ENCODE measurements at places on chromosomes 3 and 15.
A peak's percentile ranks its signal among the peaks of the same experiment; 100 is the strongest.

- no peak for DNase-seq
Observed at GRCh38 chr15:35023804-35024203, 35.7 kb upstream of the ZNF770 start.

- DNase-seq, result no peak
Observed at GRCh38 chr15:82804575-82804949, 1.3 kb downstream of the FSD2 start.

DNA sequence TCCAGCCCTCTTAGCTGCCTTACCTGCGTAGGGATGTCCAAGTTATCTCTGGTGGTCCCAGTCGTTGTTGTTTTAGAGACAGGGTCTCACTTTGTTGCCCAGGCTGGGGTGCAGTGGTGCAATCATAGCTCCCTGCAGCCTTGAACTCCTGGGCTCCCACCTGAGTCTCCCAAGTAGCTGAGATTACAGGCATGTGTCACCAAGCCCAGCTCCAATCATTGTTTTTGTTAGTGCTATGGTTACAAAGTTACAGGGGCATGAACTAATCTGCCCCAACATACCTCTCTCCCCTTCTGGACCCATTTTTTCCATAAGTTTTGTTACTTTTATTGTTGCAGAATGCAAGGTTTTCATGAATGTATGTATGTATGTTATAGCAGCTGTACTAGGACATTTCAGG, 54.7 kb downstream of the CTDSPL2 start:
- DNase-seq, result no peak

GRCh38 chr3:94234177-94234788, 171.4 kb downstream of the NSUN3 start:
- DNase-seq, result peak; percentile 1

DNA sequence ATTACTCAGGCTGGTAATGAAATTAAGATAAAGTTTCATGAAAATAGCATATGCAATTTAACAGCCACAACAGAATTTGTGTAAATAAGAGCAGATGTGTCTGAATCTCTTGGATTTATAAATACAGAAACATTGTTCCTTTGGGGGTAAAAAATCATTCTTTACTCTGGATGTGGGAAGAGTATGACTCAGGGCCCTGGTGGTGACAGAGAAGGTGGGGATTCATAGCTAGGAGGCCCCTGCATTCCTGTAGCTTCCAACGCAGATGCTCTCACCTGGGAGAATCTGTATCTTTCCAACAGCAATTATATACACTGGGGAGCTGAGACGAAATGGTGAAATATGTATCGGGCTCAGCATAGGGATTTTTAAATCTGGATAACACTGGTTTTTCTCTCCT, 167.6 kb upstream of the CADPS start:
- no peak for DNase-seq

- no peak for DNase-seq
Observed at GRCh38 chr3:177725165-177725564, 527.9 kb upstream of the TBL1XR1 start.

- no peak for DNase-seq
Observed at GRCh38 chr15:88204584-88204983, 52.0 kb downstream of the NTRK3 start.

DNA sequence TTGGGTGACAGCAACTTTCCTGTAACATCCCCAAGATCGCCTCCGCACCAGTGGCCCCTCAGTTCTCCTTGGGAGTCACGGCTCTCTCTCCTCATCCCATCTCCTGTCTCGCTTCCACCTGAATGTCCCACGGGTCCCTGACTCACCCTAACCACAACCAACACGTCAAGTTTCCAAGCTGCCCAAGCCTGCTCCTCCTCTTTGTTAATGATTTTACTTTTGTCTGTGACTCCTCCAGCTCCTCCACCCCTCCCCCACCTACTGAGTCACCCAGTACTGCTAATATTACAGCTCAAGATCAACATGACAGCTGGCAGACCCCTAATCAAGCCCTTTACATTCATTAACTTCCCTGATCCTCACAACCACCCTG, 39.3 kb downstream of the BDH1 start:
- DNase-seq, result no peak

DNA sequence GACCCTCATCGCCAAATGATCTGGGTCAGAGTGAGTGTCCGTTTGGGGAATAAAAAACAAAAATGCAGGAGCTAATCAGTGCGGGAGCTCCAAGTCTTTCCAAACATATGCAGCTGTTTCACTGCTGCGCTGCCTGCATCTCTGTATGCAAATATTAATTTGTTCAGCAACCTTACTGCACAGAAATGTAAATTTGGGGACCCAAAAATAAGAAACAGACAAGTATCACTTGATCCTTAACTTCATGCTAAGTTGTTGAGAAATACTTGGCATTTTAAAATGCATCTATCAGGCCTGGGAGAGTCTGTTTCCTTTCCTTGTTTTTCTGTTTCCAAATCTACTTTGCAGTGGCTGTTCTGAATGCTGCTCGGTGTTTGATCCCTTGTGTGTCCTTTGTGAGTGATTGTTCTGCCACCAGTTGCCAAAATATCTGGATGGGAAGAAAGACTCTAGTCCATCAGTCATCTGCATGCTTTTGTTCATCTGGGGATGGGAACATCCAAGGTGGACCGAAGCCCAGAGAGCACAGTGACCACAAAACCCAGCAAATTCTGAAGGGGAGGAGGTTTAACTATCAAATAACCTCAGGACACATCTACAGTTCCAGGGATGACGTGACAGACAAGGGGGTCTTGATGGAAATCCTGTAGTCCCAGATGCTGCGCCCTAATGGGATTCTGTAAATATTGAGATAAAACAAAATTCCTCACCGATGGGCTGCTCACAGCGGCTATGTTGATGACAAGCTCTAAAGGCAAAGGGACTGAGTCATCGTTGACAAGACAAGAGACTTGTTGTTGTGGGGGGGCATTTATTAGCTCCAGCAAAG, 199.5 kb upstream of the WNT5A start:
- DNase-seq, result no peak

DNA sequence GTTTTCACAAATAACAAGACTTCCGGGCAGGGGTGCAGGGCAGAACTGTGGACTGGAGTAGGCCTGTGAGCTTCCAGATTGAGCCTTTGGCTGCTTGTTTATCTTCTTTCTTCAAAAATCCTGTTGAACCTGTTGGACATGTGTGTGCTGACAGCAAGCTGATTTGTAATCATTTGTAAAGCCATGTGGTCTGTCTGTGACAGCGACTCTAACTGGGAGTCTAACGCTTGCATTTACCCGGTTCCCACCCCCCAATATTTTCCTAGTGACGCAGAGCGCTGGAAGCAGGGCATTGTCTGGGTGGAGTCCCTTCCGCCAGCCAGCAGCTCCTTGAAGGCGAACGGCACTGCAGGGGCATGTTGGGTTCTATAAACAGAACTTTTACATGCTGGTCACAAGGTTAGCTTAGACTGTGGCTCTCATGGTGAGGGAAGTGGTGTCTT, 85.7 kb upstream of the MYZAP start:
- peak; percentile 14 for DNase-seq

GRCh38 chr3:99648516-99648915, 10.1 kb downstream of the COL8A1 start:
- no peak for DNase-seq

GRCh38 chr3:55164876-55165275, 237.0 kb upstream of the LRTM1 start:
- no peak for DNase-seq

- no peak for DNase-seq
Observed at GRCh38 chr3:30628901-30629590, 22.6 kb downstream of the TGFBR2 start.

DNA sequence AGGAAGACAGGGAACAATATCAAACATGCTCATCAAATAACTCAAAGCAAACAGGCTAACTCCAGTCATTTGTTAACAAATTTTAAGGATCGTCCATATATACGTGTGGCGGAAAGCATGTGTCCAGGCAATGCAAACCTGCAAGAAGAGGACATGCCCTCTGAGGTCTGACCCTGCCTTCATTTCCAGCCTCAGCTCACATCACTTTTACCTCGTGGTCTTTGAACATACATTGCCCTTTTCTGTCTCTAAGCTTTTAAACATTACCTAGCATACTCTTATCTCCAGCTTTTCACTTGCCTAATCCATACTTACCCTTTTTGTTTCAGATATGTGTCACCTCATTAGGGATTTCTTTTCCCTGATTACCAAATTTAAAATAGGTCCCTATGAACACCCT, 944.4 kb downstream of the ROBO1 start:
- DNase-seq, result no peak

GRCh38 chr3:69594286-69594685, 145.0 kb upstream of the MITF start:
- no peak for DNase-seq

GRCh38 chr3:47421741-47422649, 41.2 kb downstream of the PTPN23 start:
- DNase-seq, result no peak

DNA sequence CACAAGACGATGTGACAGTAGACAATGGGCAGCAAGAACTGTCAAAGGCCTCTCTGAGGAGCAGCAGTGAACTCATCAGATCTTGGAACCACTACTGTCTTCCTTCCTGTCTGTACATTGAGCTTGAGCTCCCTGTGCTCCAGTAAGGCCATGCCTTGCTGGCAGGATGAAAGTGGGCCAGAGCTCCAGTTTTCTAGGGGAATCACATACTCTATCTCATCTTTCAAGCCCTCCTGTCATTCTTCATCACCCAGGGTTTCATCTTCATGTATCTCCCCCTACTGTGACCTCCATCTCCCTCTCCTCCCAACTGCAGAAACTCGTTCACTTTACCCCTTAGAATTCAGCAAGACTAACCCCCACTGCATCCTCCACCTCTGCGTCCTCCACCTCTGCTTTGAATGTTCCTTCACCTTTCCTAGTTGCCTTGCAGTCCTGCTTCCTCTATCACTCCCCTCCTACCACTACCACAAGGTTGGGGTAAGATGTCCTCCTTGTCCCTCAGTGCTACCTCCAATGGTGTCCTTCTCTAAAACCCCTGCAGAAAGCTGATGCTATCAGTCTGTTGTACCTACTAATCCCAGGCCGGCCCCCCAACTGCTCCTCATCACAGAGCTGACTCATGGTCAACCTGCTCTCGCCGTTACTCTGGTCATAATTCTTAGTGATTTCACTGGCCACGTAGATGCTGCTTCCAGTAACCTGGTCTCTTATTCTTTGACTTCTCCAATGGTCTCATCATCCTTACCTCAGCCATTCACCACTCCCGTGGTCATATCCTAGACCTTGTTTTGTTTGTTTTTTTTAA, 22.3 kb downstream of the NKIRAS1 start:
- DNase-seq, result no peak

GRCh38 chr3:153052096-153052460, 109.9 kb upstream of the RAP2B start:
- no peak for DNase-seq

- DNase-seq, result no peak
Observed at GRCh38 chr3:158961911-158962310, 160.1 kb downstream of the MFSD1 start.

DNA sequence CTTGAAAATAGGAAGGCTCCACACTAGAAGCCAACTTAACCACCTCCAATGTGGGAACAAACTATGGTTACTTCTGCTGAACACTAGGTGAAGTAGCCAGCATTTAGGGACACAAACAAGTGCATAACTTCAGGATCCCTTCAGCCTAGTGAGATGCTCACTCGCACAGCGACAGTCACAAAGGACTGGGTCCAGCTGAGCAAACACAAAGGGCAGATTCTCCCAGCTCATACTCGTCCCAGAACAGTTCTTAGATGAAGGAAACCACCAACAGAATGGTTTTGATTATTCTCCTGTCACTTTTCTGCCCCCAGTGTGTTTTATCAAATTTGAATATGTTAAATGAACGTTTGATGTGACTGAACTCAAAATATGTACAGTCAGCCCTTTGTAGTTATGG, 201.6 kb downstream of the KCNAB1 start:
- DNase-seq, result no peak

DNA sequence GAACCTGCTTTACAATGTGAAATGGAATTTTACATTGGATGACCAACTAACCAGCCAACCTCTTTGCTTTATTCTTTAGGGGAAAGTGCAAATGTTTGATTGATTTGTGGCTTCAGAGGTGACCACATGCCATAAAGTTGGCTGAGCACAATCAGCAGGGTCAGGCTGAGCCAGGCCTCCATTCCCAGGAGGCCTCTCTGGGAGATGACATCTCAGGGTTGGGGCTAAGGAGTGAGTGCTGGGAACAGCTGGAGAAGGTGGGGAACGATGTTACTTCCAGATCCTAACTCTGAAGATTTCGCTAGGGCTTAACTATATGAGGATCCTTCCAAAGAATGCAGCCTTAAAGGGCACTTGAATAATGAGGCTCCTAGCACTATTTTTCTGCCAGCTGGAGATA, 131.7 kb downstream of the ATP10A start:
- no peak for DNase-seq

GRCh38 chr3:50347187-50347813, 1.8 kb upstream of the ZMYND10 start:
- peak; percentile 17 for DNase-seq

- DNase-seq, result no peak
Observed at GRCh38 chr3:168858327-168858726, 762.6 kb upstream of the GOLIM4 start.

- DNase-seq, result peak; percentile 17
Observed at GRCh38 chr15:89198934-89199333, 22.4 kb downstream of the RLBP1 start.

DNA sequence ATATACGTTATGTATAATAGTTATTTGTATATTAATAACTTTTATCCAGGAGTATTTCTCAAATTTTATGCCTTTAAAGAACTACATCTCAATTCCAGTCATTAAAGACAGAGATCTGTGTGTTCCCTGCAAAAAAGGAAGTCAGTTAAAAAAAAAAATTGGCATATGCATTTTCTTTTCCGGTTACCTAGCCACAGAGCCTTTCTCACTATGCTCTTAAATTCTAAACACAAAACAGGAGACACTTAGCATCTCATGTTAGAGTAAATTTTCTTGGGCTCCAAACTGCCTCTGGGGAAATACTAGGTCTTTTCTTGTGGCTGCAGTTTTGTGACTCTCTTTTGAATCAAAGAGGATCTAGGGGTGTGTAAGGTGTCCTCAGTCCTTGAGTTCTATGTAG, 105.9 kb downstream of the KCNH8 start:
- DNase-seq, result no peak

- no peak for DNase-seq
Observed at GRCh38 chr3:103785017-103785416, 1350.2 kb downstream of the ZPLD1 start.

- no peak for DNase-seq
Observed at GRCh38 chr3:8325306-8325705, 176.3 kb upstream of the LMCD1 start.

DNA sequence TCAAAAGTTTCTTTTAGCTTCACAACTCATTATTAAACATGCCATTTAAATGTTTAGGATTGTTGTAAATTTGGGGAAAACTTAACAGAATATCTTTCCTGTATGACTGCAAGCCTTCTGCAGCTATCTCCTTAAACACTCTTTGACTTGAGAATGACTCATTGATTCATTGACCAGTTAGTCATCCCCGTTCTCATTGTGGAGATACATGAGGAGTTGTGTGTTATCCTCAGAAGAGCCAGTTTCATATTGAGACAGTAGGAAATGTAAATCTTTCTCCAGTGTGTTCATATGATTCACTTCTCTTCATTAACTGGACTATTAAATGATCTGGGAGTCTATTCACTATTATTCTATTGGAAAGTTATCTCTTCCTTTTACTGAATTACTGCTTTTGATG, 83.0 kb downstream of the CRYGS start:
- DNase-seq, result no peak
